ENCODE measurements at places on chromosomes 1 and 21.

DNA sequence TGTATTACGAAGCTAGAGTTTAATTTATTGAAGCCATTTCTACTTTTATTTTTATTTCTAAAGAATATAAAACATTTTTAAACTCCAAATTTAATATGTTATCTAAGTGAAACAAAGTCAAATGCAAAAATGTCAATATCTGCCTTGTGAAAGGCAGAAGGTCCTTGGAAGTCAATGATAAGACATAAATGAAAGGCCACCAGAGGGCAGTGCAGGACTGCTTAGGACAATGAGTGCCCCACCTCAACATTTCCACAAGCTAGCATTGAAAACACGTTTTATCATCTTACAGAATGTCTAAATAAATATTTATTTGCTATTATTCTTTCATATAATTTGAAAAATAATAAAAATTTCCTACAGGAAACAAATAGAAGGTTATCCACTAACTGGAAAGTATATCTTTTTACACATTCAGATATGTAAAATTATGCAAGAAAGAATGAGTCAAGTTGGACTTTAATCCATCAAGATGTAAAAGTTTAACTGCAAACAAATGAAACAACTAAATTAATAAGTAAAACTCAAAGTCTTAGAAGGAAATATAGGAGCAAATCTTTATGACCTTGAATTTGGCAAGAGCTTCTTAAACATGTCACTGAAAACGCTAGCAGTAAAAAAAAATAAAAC, 140.1 kb upstream of the FMN2 start:
- peak; percentile 39 for DNase-seq

DNA sequence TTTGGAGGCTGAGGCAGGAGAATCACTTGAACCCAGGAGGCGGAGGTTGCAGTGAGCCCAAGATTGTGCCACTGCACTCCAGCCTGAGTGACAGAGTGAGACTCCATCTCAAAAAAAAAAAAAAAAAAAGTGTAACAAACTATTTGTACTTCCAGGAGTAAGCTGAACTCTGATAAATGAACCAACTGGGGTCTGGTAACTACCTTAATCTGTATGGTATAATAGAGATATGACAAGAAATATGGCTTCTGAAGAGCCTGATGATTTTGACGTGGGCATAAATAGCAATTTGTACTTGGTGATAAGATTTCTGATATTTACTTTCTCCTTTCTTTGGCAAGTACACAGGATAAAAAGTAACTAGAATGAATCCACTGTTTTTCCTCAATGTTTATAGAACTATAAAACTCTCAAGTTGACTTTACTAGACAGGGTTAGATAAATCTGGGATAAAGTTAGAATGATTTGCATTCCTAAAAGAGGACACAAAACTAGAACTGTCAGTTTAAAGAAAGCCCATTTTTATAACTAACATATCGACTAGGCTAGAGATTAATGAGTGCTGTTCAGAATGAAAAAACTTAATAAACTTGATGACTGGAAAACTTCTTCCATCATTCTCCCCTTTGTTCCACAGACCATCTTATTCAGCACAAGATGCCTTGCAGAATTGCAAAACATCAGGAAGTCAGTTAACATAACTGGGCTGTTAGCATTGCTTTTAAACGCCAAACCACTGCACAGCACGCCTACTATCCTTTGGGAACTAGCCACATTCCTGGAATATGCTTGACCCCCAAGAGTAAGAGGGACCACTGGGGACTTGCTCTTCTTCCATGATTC, 51.5 kb upstream of the EDARADD start:
- DNase-seq, result no peak

- peak; percentile 42 for DNase-seq
These were observed 5.8 kb upstream of the SDHB start for GRCh38 chr1:17059391-17060305.

- no peak for DNase-seq
These were observed 8.1 kb downstream of the FOXD3 start for GRCh38 chr1:63330331-63330916.

DNA sequence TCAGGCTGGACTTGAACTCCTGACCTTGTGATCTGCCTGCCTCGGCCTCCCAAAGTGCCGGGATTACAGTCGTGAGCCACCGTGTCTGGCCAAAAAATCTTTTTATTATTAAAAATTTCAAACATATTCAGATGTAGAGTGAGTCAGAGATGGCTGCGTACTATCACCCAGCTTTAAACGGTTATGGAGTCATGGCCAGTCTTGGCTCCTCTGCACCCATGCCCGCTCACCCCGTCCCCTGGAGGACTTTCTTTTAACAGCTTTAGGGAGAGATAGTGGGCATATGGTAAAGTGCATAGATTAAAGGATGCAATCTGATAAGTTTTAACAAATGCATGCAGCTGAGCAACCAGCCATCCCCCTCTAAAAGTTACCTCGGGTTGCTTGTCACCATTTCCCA, 51.8 kb downstream of the TNFRSF8 start:
- no peak for DNase-seq

DNA sequence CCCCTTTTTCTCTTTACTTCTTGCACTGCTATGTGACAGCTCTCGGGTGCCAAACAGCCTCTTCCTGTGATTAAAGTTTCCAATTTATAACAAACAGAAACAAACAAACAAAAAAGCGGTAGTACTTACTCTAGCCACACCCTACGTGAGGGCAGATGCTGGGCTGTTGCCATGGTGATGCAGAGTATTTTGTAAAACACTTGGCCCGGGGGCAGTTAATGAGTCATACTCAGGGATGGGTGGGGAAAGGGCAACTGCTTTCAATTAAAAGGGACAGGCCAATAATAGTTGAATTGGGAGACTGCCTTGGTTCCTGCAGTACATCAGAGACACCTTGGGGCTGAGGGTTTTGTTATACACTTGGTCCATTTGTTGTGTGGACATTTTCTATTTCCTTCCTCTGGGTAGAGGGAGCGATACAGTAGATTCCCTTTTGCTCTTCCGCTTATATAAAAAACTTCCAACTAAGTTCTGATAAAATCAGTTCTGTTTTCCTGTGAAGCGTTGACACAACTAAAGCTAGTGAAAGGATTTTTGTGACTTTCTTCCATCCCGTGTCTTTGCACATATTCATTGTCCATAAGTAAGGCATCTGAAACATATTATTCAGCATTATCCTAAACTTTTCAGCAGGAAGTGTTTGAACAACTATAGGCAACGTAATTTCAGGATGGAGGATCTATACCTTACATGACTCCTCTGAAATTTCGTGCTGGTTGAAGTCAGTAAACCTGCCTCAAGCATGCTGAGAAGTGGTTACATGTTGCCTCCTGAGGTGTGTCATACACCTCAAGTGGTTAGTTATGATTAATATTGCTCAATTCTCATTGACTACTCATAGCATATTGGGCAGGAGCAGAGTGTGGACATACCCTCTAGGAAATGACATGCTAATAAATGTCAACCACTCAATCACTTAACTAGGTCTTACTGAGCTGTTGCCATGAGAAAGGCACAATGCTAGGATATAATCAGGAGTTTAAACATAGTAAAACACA, 36.7 kb upstream of the THEM4 start:
- peak; percentile 96 for DNase-seq

DNA sequence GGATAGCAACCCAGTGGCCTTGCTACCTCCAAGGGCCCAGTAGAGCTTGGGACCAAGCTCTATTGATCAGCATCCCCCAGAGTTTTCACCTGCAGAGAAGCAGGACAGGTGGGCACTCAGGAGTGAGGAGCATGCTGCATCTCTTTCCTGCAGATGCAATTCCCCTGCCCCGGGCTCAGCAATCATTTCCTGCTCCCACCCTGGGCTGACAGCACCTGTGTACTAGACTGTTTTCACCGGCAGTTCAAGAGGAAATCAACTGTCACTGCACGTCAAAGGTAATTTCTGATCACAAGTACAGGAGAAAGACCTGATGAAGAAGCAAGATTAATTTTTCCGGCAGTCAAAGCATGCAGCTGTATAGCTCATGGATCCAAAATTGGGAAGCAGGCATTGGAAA, 8.8 kb upstream of the NT5C1A start:
- DNase-seq, result peak; percentile 26

DNA sequence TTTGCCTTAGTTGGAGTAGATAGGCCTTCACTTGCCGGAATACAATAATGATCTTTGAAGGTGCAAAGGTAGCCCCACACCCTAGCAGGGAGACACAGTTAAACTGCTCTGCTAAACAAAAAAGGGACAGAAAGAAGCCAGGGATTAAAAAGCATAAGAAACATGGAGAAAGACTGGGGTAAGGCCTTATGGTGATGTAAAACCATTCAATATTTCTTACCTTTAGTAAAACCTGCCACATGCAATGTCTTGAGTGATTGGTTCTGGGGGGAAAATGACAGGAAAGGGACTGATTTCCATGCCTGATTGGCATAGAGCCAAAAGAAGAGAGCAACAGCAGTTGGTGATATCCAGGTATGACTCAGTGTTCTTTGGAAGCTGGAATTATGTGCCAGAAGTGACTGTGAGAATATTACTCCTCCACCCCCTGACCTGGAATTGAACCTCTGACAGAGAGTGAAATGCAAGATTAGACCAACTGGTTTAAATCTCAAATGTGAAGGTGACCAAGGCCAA, 8.1 kb downstream of the DNASE2B start:
- no peak for DNase-seq

- DNase-seq, result no peak
These were observed 182.3 kb downstream of the KCTD3 start for GRCh38 chr1:215749414-215749813.

GRCh38 chr1:7280347-7280960, 490.6 kb upstream of the VAMP3 start:
- no peak for DNase-seq

DNA sequence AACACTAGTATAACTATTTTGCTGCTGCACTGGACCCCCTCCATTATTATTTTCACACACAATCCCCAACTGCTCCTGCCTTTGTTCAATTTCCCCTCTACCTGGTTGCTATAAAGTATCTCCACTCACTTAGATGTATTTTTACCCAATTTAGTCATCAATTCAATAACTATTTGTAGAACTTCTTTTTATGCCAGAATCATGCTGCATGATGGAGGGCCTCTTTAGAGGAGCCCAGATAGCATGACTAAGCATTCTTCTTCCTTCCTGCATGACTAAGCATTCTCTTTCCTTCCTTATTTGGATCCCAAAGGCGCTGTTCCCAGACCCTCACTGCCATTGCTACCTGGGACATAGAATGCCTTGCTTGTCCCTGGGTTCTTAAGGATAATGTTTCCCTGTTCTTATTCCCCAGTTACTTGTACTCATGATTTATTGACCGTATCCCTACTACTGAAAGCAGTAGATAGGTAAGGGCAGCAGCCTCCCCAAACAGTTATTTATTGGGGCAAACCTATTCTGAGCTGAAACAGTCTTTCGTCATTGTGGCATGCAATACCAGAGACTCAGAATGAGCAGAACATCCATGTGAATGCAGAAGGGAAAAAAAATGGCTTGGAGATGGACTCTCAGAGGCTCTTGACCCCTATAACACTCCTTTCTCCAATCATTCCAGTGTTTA, 89.3 kb upstream of the AKT3 start:
- DNase-seq, result no peak

GRCh38 chr1:106817575-106817974, 238.9 kb upstream of the PRMT6 start:
- no peak for DNase-seq

DNA sequence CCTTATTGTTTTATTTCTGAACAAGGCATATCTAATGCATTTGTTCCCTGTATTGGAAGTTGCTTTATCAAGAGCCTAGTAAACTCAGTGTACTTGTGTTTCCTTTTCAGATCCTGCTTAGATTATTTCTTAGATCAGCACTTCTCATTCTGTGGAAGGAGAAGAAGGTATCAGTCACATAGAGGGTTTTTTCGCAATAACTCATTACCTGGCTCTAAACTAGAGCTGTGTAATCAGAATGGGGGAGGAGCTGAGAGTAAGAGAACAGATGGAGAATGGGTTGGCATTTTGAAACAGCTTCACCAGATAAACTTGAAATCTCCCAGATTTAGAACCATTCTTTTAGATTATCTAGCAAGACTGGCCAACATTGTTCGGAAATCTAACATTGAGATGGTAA, 11.0 kb downstream of the AHCYL1 start:
- no peak for DNase-seq

DNA sequence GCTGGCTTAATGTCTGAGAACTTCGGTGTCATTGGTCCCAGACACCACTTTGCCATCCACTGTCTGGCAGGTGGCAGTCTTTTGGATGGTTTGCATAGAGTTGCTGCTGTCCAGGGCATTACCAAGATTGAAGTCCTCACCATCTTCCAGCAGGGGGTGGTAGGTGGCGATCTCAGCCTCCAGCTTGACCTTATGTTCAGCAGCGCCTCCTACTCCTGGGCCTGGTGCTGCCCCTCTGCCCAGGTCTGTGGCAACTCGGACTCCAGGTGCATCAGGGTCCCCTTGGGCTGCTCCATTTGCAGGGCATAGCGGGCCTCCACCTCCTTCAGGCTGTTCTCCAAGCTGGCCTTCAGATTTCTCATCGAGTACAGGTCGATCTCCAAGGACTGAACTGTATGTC, 573.3 kb upstream of the NCAM2 start:
- no peak for DNase-seq

GRCh38 chr1:80673935-80674597, 1126.7 kb upstream of the ADGRL2 start:
- DNase-seq, result no peak

DNA sequence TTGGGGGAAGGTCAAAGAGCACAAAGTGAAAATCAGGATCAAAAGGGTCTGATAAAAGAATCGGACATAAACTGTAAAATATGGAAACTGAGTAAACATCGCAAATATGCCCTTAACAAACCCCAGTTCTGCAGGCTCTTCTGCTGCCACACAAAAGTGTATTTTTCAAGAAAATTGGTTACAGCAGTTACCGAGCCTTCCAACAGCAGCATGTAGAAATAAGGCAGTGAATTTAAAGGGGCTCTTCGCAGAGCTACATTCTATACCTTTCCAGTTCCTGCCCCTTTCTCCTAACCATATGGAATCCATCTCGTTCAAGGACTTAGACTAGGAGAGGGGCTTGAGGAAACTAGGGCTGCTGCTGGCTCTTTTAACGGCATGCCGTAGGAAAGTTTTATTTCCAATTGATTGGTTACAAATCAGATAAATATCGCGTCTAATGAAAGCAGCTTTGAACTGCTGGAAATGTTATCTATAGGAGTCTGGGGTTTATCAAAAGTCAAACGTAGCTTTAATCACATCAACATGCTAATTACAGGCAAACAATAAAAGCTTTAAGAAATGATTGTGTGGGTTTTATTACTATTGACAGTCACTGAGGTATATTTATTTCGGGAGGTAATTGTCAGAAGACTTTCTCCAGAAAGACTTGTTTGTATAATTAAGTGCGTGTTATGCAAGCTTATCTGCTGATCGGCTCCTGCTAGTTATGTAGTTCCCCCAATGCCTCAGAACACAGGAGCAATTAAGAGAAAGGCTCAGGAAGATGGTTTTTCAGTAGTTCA, 59.1 kb downstream of the GORAB start:
- DNase-seq, result no peak

DNA sequence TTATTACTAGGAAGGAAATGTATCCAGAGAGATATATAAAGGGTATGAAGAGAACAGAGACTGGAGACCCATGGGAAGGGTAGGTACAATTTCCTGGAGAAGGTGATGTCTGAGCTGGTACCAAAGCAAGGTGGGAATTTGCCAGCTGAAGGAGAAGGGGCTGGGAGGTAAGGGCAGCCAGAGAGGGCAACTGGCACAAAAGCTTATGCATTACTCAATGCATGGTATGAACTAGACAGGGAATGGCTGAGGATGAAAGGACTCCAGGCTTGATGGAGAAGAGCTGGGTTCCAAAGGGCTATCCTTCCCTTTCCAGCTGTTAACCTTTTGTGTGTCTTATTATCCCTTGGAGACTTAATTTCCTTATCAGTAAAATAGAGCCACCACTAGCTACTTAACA, 113.6 kb upstream of the GADD45A start:
- no peak for DNase-seq

GRCh38 chr1:216804111-216804510, 80.9 kb upstream of the ESRRG start:
- DNase-seq, result no peak
